ENCODE measurements at places on chromosomes 13 and 19. TPM values are rescaled to one million over a fixed set of nuclear protein-coding genes. Genes with fewer than 3 reads are reported as not detected.

The CDC34 gene
- total RNA-seq, result 190 TPM

The ENOX1 gene
- total RNA-seq, result 2.4 TPM

The SYCN gene
- not detected for total RNA-seq

- DNase-seq, result no peak
These were observed 53.5 kb downstream of the PTPRS start for GRCh38 chr19:5287066-5287465.

GRCh38 chr19:14467391-14467790, 7.8 kb downstream of the PTGER1 start:
- no peak for DNase-seq

- no peak for DNase-seq
These were observed 2.1 kb upstream of the BSG start for GRCh38 chr19:570251-570686.

DNA sequence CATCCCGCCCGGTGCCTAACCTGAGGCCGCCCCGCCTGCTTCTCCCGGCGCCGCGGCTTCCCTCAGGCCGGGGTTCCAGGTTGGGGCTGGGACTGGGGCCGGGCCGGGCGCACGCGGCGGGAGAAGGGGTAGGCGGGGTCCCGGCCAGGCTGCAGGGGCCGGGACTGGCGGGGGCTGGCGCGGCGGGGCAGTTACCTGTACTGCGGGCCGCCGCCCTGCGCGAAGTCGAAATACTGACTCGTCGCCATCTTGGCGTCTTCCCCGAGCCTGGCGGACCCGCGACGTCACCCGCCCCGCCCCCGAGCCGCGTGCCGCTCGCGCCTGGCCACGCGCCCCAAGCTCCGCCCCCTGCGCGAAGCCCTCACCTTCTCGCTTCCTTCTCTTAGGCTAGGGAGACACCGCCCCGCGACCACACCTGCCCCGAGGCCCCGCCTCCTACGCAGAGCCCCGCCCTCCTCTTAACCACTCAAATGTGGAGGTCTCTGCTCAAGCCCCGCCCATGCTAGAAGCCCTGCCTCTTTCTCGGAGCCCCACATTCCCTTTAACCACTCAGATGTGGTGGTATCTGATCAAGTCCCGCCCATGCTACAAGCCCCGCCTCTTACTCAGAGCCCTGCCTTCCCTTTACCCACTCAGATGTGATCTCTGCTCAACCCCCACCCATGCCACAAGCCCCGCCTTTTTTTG, at the start of gene ZFR2:
Gene ZFR2 (minus strand): TSS at position 269 of the 687 bp plus-strand sequence. CDS start 21 bp downstream, at position 248.
- DNase-seq, result no peak

- DNase-seq, result no peak
These were observed at the start of gene N4BP2L1 for GRCh38 chr13:32427852-32428580. Gene N4BP2L1 (minus strand): TSS chr13:32428130. CDS start chr13:32428082, 48 bp downstream.

Measured in astrocyte (in vitro differentiated cells and primary cell).